A673 (cell line): ENCODE measurements at places on chromosomes 7 and 10. TPM values are rescaled to one million over a fixed set of nuclear protein-coding genes. Genes with fewer than 3 reads are reported as not detected.

Gene PFKP
- 206 and 232 TPM in 2 replicates for total RNA-seq

Gene RNF133
- total RNA-seq, result 3.4 and 4.9 TPM in 2 replicates

Gene OR2A1
- total RNA-seq, result 0.44 and 0.60 TPM in 2 replicates

Gene CNPY1
- total RNA-seq, result not detected in 2 replicates

Gene FLNC
- total RNA-seq, result 6.5 and 7.8 TPM in 2 replicates

Gene CRTAC1
- not detected in 2 replicates for total RNA-seq

Gene TMEM236
- 0.06 and 0.13 TPM in 2 replicates for total RNA-seq

Gene PITX3
- total RNA-seq, result not detected in 2 replicates

Gene C10orf105
- not detected in 2 replicates for total RNA-seq

Gene GRB10
- 0.41 TPM in 1 of 2 replicates, not detected in the other for total RNA-seq

Gene CPVL
- total RNA-seq, result 72.3 and 75.9 TPM in 2 replicates

Gene ZNF727
- not detected in 2 replicates for total RNA-seq

Gene ACTL6B
- 0.31 TPM in 1 of 2 replicates, not detected in the other for total RNA-seq

Gene GAD2
- 0.17 and 0.28 TPM in 2 replicates for total RNA-seq

Gene SPDYE8
- total RNA-seq, result not detected in 2 replicates

Gene DUS4L
- 12.6 and 14.4 TPM in 2 replicates for total RNA-seq

Gene EGFR
- total RNA-seq, result 0.59 and 0.84 TPM in 2 replicates

Gene TMEM225B
- total RNA-seq, result 0.81 and 1.3 TPM in 2 replicates

Gene ACSM6
- not detected in 2 replicates for total RNA-seq

Gene PLAC9
- not detected in 2 replicates for total RNA-seq

Gene ZNF282
- 34.5 and 38.2 TPM in 2 replicates for total RNA-seq

Gene IFIT2
- 1.7 and 1.9 TPM in 2 replicates for total RNA-seq

Gene TMEM270
- not detected in 2 replicates for total RNA-seq

Gene PAX4
- total RNA-seq, result not detected in 2 replicates

Gene VIPR2
- total RNA-seq, result not detected in 2 replicates

Gene MAGI2
- 0.34 and 0.57 TPM in 2 replicates for total RNA-seq

Gene GDF10
- 0.45 and 0.52 TPM in 2 replicates for total RNA-seq

Gene ACTR3C
- 4.5 TPM in 2 replicates for total RNA-seq

Gene MKX
- 0.09 TPM in 1 of 2 replicates, not detected in the other for total RNA-seq

Gene HTR5A
- total RNA-seq, result not detected in 2 replicates
